Stimulated activated CD8-positive, alpha-beta memory T cell treated with anti-CD3 and anti-CD28 coated beads, Interleukin-2, amount 100 ng/mL, for 1 hour (primary cell): ENCODE measurements at places on chromosomes 1 and 21.

GRCh38 chr1:197685785-197686184 is 89.5 kb downstream of the DENND1B start:
- no peak for DNase-seq

DNA sequence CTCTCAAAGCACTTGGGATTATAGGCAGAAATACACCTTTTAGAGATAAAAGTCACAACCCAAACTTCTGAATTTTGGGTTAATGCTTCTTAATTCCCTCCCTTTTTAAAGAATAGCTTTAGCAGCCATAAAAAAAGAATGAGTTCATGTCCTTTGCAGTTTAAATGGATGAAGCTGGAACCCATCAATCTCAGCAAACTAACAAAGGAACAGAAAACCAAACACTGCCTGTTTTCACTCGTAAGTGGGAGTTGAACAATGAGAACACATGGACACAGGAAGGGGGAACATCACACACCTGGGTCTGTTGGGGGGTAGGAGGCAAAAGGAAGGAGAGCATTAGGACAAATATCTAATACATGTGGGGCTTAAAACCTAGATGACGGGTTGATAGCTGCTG is 55.8 kb downstream of the SLC27A3 start:
- DNase-seq: no peak

GRCh38 chr1:40899230-40899870 is 37.2 kb upstream of the CITED4 start:
- no peak for DNase-seq

DNA sequence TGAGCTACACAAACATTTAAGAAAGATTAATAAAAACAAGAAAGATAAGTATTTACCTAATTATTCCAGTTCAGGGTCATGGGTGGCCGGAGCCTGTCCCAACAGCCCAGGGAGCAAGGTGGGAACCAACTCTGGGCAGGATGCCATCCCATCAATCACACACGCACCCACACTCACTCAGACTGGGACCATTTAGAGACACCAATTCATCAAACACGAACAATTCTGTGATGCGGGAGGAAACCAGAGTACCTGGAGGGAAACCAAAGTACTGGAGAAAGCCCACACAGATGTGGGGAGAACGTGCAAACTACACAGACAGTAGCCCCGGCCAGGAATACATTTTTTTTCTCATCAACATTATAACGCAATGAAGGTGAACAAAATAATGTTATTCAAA is 16.2 kb downstream of the WASF2 start:
- no peak for DNase-seq

DNA sequence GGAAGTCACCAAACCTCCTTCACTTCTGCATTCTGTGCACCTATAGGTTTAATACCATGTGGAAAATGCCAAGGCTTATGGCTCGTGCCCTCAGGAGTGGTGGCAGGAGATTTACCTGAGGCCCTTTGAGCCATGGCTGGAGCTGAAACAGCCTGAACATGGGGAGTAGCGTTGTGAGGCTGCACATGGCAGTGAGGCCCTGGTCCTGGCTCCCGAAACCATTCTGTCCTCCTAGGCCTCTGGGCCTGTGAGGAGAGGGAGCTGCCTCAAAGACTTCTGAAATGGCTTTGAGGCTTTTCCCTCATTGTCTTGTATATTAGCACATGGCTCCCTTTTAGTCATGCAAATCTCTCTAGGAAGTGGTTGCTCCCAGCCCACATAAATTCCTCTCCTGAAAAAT is 20.6 kb downstream of the PTGFR start:
- DNase-seq: no peak

DNA sequence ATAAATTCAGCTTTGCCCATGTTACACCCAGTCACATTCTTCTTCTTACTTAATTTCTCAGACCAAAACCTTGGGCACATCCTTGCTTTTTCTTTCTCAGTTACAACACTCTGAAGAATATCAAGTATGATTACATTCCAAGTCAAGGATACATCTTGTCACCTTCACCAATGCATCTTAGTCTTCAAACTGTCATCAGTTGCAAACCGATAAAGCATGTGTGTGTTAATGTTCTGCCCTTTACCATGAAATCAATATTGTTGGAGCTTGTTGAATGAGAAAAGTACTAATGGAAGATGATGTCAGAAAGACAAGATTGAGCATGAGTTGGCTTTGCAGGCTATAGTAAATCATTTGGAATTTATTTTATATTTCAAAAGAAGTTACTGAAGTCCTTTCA is 764.6 kb downstream of the NCAM2 start:
- DNase-seq: no peak

DNA sequence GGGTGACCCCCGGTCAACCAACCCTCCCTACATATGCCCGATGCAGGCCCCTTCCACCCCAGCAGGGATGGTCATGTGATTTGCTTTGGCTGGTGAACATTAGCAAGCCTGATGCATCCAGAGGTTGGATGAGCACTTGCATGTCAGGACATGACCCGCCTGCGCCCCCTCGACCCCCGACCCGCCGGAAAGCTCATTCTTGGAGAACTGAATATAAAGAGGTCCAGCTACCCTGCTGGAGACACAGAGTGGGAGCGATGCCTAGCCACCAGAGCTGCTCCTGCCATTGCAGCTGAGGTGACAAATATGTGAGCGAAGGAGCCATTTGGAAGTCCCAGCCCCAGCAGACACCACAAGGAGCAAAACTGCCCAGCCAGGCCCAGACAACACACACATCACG is 39.6 kb downstream of the COA6 start:
- no peak for DNase-seq

GRCh38 chr1:206768472-206769303 is 1.9 kb upstream of the IL19 start:
- DNase-seq: no peak

GRCh38 chr1:151134991-151135390 is 11.4 kb downstream of the SEMA6C start:
- no peak for DNase-seq

- no peak for DNase-seq
Measured at GRCh38 chr1:204649721-204650521, 35.6 kb downstream of the LRRN2 start.

DNA sequence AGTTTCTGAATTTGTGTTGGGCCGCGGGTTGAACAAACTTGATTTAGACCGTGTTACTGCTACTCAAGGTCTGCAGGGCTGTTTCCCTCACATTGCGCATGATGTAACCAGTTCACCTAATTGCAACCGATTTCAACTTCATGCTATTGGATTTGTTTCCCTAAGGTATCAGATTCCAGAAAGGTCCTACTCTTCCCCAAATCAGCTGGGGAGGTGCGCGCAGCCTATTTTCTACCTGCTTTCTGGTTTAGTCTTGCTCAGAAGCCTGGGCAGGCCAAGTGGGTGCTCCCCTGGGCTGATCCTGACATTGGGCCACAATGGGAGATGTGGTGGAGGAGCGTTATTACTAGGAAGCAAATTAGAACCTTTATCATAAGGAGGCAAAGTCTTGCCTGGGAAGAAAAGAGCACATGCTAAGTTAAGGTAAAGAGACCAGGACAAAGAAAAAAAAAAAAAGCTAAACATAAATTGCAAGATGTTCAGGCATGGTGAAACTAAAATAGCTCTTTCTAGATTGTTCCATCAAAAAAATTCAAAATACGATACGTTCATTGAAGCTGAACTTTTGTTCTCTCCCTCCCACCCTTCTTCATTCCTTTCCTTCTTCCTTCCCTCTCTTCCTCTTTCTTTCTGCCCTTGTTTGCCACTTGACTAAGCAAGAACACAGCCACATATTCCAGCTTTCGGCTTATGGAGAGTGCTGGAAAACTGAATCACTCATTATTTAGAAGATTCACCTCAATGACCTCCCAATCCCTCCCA is 28.8 kb upstream of the TARBP1 start:
- DNase-seq: no peak

- no peak for DNase-seq
Measured at GRCh38 chr1:228941666-228942065, 206.4 kb downstream of the RHOU start.

GRCh38 chr1:34879230-34879629 is 19.7 kb upstream of the SMIM12 start:
- no peak for DNase-seq

- no peak for DNase-seq
Measured at GRCh38 chr1:229856009-229856650, 210.9 kb upstream of the GALNT2 start.

- DNase-seq: no peak
Measured at GRCh38 chr21:42188663-42189062, 30.3 kb upstream of the ABCG1 start.

DNA sequence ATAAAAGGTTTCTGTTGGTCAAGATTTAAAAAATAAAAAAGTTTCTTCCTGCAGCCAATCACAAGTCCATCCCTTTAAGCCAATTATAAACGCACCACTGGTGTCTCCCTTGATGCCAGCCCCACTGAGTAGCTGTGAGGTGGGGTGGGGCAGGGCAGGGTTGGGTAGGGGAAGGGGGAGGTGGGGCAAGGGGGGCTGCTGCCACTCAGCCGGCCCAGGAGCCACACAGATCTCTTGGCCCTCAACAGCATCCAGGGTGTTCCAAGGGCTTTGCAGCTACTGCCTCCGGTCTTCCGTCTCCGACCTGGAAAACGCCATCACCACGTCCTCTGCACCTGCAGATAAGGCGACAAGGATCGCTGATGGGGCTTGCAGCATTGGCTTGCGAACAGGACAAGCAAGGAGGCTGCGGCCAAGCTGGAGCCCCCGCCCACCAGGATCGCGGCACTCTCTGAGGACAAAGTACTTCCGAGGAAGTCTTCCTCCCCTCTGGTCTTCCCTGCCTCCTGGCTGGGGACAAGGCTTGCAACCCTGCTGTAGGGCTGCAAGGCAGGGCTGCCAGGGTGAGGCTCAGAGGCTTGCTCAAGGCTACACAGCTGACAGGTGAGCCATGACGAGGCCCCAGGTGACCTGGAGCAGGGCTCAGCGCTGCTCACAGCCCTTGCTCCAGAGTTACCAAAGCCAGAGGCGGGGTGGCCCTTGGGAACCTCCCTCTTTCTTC is 26.8 kb upstream of the CLSTN1 start:
- no peak for DNase-seq

GRCh38 chr1:55061706-55062321 is 22.5 kb downstream of the PCSK9 start:
- DNase-seq: no peak

DNA sequence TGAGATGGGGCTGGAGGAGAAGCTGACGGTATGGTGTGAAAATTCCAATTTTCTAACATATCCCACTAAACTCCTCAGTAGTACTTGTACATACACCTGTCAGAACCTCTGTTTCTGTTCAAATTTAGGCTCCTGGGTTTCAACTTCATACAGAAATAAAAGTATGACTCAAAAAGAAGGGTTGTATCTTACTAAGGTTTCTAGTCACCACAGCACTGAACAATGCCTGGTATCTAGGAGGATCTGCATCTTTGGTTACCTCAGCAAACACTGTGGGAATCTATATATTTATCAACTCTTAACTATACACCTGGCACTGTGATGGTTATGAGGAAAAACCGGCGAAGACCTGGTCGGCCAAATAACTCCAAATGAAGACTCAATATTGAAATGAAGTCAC is 13.8 kb downstream of the RBM34 start:
- no peak for DNase-seq
